ENCODE measurements at places on chromosomes 5 and 9. TPM values are rescaled to one million over a fixed set of nuclear protein-coding genes. Genes with fewer than 3 reads are reported as not detected.

IL3 gene
- total RNA-seq: not detected

CYLC2 gene
- total RNA-seq: not detected

ENTREP1 gene
- total RNA-seq: 3.0 TPM

TMEM250 gene
- total RNA-seq: 53.7 TPM

CCL27 gene
- 0.43 TPM for total RNA-seq

ROPN1L gene
- total RNA-seq: 2.0 TPM

EDIL3 gene
- total RNA-seq: 15.4 TPM

DBH gene
- 0.10 TPM for total RNA-seq

STXBP1 gene
- 48.8 TPM for total RNA-seq

IFNE gene
- 0.19 TPM for total RNA-seq

DCAF12 gene
- 42.4 TPM for total RNA-seq

GAPT gene
- not detected for total RNA-seq

GFPT2 gene
- total RNA-seq: 1.1 TPM

CNTLN gene
- total RNA-seq: 14.1 TPM

S1PR3 gene
- total RNA-seq: 9.3 TPM

KLF9 gene
- total RNA-seq: 16.7 TPM

ANKRD34B gene
- 0.19 TPM for total RNA-seq

C9orf57 gene
- not detected for total RNA-seq

RNF208 gene
- total RNA-seq: 12.1 TPM

CCNI2 gene
- 1.4 TPM for total RNA-seq

LMAN2 gene
- total RNA-seq: 129 TPM

MTMR12 gene
- 23.5 TPM for total RNA-seq

IRX4 gene
- total RNA-seq: 1.6 TPM

RNF130 gene
- 52.1 TPM for total RNA-seq

OR1N1 gene
- not detected for total RNA-seq

GRXCR2 gene
- not detected for total RNA-seq

PHYHD1 gene
- 10.0 TPM for total RNA-seq
